Hippocampal formation (tissue), 2 donors: ENCODE measurements at places on chromosomes 3 and 15.

DNA sequence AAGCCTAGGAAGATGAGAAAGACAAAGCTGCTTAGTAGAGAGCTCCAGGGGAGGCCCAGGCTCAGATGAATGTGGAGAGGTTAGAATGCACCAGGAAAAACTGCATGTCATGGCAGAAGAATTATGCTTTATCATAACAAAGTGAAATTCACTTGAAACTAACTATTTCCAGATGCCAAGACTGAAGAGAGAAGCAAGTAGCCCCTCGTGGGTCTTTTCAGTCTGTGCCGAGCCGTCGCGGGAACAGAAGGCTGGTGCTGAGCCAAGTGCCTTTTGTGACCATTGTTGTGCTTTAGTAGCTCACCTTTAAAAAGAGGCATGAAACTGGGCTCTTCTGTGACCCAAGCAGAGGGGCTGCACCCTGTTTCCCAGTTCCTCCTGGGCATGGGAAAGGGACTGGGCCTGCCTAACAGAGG, 73.2 kb downstream of the CHDH start:
- no peak for DNase-seq

GRCh38 chr15:34122771-34123183, 20.9 kb downstream of the PGBD4 start:
- no peak for DNase-seq

DNA sequence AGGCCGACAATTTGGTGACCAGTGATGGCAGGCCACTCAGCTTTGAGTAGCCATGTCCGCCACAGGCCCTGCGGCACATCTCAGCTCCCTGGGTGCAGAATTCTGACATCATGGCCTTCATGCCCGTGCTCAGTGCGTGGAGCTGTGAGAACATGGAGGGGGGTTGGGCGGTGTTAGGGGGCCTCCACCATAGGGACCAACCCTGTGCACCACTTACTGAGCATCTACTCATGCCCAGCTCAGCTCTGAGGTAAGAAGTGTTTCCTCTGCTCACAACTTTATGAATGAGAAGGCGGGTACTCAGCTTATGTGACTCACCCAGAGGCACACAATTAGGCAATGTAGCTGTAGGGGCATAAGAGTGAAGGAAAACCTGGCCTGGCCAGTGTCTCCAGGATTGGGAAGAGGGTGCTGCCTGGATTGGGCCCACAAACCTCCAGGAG, 10.5 kb downstream of the ACOX2 start:
- no peak for DNase-seq

GRCh38 chr3:112032098-112032731, 2.3 kb upstream of the TMPRSS7 start:
- DNase-seq: no peak

DNA sequence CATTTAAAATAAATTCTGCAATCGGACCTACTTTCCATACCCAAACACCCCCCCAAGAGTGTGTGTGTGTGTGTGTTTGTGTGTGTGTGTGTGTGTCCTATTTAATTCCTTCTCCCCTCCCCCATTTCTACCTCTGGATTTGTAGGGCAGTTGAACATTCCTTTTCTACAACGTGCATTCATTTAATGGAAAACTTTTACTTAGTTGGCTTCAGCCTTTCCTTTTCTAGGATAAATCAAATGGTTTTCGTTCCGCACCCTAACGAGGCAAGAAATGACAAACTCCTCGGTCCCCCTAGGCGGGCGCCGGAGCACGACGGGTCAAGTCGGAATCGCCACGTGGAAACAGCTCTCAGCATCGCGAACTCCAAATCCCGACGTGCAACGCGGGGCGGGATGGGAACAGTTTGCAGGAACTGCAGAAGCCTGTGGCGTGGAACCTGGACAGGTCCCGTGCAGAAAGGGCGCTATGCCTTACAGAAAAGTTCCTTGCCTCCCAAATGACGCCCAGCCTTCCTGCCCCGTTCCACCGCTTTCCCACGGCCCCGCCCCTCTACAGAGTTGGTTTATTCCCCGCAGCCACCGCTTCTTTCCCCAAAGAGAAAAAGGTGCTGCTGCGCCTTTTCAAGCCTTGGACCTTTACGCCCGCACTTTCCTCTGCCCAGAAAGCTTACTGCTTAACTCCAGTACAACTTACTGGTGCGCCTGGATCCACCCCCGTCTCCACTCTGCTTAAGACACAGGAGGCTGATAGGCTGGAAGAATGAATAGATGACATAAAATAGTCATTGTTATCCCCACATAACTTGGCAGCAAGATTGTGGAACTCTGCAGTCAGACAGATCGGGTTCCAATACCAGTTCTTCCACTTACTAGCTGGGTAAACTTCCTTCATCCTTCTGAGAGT, 1.1 kb upstream of the EIF2B5 start:
- peak; percentile 76 for DNase-seq

- DNase-seq: no peak
Observed at GRCh38 chr15:51879555-51879954, 50.1 kb downstream of the TMOD3 start.

- no peak for DNase-seq
Observed at GRCh38 chr3:95120921-95121320, 1058.1 kb downstream of the NSUN3 start.

- DNase-seq: no peak
Observed at GRCh38 chr3:11544412-11545181, 99.1 kb downstream of the VGLL4 start.

DNA sequence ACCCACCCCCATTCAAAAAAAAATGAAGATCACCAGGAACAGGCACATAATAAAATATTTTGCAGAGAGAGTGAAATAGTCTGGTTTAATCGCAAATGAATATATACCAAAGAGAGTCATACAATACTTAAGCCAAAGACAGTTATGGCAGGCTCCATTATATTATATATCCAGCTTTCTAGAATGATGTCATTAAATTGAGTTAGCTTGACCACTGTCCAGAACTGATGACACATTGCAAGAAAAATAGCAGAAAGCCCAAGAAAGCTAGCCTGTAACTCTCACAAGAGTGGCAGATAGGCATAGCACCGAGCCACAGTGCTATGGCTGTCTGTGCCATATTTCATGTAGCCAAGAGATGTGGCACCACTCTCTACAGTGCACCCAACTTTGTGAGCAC, 231.9 kb upstream of the SEMA6D start:
- DNase-seq: no peak

DNA sequence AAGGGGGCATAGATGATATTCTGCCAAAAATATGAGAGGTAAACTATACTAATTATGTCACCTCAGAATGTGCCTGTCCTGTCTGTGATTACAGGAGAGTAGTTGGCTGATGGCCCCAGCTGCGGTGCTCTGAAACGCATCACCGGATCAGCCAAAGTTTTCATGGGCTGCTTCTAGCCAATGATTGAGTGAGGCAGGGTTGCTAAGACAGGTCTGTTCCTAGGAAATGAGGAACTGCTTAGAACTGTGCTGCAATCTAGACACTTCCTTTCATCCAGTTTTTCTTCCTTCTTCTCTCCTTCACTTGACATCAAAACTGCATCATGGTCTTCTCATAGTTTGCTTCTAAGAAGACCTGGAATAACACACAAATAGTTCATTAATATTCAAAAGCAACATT, 124.0 kb downstream of the KCNH8 start:
- DNase-seq: no peak

- DNase-seq: no peak
Observed at GRCh38 chr3:159904911-159905310, 83.7 kb upstream of the IL12A start.
